ENCODE measurements at places on chromosomes 12 and 14.

- DNase-seq: no peak
Measured at GRCh38 chr14:89549381-89550125, 132.5 kb upstream of the FOXN3 start.

GRCh38 chr12:122072031-122072970 lies 6.3 kb upstream of the MLXIP start:
- no peak for DNase-seq

DNA sequence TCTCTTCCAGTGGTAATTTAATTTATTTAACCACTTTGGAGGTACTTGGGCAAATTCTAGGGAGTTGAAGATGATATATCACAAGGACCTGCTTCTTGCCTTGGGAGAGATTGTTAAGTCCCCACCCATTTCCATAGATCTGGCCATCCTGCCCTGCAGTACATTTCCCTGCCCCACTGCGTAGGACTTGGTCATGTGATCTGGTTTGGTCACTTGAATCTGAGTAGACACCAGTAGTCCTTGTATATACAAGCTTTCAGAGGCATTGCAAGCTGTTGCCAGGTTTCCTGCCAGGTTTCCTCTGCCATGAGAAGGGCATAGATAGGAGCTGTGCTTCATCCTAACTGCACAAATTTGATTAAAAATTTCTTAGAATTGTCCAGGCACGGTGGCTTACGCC lies 200.0 kb downstream of the ADAMTS20 start:
- DNase-seq: no peak

DNA sequence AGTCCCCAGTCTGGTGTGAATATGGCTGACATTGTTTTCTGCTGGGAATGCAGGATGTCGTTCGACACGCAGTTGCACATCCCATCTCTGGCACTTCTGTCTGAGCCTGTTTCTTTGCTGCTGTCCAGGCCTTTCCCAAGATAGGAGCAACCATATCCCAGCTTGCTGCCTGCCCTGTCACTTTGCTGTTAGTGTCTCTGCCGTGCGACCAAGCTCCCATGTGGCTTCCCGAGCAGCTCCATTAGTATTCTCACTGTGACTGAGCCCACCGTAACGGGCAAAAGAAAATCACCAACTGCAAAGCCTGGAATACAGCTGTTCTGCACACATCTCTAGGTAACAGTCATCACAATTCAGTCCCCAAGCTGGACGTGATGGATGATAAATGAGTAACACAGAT lies 66.0 kb upstream of the CPSF6 start:
- no peak for DNase-seq

DNA sequence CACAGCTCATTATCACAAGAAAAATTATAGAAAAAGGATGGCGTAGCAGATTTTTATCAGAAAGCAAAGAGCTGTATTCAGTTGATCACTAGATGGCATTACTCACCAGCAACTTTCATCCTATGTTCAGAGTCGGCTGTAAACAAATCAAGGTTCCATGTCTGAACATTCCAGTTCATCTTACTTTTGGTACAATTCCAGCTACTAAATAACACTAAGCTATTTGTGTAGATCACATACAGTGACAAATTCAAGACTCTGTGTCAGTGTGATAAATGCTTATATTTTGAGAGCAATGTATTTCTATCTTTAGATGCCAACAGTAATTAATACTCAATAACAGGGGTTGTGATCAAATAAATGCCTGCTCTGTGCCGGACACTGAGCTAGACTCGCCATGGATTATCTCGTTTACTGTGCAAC lies 30.1 kb downstream of the NRDE2 start:
- DNase-seq: no peak

DNA sequence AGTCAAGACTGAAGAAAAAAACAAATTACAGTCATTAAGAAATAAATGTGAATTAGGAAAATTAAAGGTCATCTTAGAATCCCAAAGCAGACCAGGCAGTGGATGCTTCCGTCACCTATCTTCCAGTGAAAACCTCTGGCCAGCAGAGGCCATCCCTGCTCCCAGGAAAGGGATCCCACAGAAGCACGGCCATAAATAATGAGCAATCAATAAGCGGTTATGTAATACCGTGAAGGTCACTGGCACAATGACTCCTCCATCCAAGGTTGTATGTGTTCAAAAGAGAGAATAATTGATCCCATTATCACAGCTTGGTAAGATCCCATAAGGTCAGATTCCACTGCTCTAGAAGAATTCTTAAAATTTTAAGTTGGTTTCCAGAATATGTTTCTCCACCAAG lies 85.7 kb downstream of the PPP2R5E start:
- DNase-seq: no peak

DNA sequence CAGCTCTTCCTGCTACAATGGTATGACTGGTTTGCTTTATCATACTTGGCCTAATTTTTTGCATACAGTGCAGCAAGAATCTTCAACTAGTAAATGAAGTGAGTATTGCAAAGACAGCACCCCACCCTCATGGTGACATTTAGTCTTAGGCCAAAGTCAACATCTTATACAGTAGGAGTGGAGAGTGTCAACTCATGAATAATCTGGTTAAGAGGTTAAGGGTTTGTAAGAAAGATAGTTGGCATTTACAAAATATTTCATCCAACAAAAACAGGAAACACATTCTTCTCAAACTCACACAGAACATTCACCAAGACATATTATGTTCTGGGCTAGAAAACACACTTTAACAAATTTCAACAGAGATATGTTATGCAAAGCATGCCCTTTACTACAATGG lies 2.2 kb upstream of the OAS1 start:
- no peak for DNase-seq

DNA sequence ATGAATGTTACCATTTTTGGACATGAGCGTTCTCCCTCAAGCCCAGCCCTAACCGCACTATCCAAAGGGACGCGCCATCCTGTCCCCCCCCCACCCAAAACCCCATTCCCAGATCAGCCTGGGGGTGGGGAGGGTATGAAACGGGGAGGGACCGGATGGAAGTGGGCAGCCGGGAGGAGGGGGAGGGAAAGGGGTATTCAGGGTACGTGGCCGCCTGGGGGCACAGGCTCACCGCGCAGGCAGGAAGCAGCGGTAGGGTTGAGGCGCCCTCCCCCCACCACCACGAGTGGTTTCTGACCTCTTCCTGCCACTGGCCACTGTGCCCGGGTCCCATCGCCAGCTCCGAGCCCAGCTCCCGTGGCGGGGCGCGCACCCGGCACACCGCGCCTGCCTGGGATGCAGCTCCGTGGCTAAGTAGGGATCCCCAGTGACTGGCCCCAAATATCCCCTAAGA lies 1.4 kb downstream of the ACTN1 start:
- peak; percentile 50 for DNase-seq

GRCh38 chr14:103558071-103558882 lies 4.2 kb downstream of the BAG5 start:
- no peak for DNase-seq

DNA sequence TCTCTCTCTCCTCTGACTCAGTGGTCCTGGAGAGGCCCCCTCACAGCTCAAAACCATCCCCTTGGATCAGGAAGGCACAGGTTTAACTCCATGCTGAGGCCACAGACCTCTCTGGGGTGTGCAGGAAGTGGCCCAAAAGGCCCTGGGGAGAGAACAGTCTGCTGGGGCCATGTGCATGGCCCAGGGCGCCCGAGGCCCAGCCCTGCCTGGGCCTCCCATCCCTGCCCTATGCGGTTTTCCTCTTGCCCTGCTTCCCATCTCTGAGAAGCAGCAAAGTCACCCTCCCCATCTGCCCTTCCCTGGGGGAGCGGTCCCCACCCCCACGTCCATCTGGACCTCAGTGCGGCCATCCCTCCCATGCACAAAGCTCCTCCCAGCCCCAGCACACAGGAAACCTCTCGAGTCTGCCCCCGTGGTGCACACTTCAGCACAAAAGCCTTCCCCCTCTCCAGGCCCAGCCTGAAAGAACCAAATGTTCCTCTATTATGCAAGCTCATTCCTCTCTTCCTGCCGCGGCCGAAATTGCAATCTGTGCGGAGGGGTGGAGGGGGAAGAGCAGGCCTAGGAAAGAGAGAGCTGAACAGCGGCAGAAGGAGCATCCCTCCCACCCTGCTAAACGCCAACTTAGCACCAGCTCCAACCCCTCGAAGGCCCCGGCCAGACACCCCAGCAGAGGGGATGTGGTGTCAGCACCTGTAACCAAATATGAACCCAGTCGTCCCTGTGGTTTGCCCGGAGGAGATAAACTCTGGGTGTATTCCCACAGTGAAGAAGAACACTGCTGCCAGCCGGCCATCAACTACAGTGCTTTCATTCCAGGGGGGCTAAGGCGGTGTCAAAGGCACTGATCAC lies 108.5 kb downstream of the SCARB1 start:
- DNase-seq: peak; percentile 62

DNA sequence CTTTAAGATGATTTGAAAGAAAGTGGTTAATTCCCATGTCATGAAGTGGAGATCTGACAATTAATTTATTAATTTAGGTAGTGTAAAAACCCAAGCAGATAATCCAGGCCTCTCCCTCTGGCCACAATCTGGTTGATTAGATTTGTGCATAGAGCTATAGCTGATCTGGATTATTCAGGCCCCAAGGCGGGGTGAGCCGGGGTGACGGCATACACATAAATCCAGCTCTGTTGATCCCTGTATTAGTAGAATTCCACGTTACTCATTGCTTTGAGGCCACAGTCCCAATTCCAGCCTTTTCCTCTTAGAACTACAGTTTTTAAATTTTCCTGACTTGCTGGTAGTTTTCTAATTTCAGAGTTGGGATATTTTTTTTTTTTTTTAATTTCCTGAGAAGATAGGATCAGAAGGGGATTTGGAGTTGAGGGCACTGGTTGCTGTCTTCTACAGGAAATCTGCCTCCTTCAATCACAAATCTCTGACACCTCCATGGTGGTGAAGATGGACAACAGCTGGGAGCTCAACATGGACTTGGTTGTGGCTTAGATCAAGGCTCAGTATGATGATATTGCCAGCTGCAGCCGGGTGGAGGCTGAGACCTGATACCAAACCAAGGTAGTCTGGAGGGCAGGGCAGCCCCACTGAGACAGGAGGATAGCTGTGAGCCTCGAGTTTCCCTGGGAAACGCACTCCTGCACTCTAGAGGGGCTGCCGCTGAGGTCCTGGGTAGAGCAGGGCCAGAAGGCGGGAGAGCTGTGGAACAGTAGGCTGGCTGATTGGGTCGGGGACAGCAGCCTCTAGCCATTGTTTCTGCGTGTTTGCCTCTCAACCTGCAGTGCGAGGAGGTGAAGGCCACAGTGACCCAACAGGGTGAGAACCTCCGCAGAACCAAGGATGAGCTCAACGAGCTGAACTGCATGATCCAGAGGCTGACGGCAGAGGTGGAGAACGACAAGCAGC lies 19.4 kb downstream of the KRT85 start:
- no peak for DNase-seq

- no peak for DNase-seq
Measured at GRCh38 chr12:39389399-39390150, 53.3 kb downstream of the KIF21A start.
